Body of pancreas (tissue), 4 donors: ENCODE measurements at places on chromosomes 12 and 14. TPM values are rescaled to one million over a fixed set of nuclear protein-coding genes. Genes with fewer than 3 reads are reported as not detected.

RTL1 gene
- total RNA-seq = 0.26 TPM

DNA sequence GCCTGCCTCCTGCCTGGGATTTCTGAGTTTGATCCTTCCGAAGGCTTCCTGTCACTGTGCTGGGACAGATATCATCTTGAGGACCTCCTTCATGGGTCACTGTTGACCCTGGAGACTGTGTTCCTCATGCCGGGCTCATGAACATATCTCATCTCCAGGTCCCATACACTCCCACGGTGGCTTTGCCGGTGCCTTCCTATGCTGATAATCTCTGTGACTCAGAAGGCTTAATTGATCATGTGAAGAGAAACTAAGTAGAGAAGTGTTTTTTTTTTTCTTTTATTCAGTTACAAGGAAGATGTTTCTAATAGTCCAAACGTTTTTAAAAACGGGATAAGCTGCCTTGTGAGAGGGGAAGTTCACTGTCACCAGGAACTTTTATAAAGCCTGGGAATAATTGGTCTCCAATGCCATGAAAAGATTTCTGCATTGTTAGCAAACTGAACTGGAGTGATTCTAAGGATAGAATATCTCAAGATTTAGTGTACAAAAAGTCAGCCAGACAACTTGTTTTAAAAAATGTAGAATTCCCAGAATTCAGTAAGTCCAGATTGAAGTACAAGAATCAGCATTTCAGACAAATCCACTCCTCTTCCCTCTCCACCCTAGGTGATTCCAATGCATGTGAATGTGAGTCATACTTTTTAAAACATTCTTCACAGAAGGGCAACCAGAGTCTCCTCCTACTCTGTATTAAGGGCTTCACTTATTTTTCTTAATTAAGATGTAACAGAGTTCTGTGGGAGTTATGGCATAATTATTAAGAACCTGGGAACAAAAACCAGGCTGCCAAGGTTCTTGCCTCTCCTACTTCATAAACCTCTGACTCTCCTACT is 139.8 kb upstream of the LGR5 start:
- no peak overlapping the region for H3K4me3 ChIP-seq
- H3K36me3 ChIP-seq = no peaks in the 10 kb centered on the region
- no peak overlapping the region for H3K27ac ChIP-seq
- H3K4me1 ChIP-seq = no peaks in the 10 kb centered on the region

C12orf50 gene
- not detected for total RNA-seq

DNA sequence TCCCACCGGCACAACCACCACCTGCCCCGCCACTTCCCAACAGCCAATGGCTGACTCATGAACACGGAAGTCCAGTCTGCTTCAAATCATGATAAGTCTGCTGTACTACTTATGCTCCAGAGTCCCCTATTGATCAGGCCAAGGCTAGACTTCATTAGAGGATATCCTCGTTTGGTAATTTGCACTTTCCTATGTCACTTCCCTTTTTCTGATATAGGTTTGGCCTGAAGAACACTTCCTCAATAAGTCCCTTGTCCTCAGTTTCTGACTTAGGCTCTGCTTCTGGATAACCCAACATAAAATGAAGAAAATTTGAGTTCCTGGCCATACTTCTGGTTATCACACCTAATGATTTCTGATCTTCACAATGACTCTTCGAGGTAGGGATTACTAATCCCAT is 45.3 kb downstream of the IFNG-AS1 start:
- H3K36me3 ChIP-seq = no peaks in the 10 kb centered on the region
- H3K4me3 ChIP-seq = no peak overlapping the region
- H3K27ac ChIP-seq = no peak overlapping the region
- DNase-seq = no peak
- H3K4me1 ChIP-seq = no peaks in the 10 kb centered on the region
- H3K27me3 ChIP-seq = no peaks in the 10 kb centered on the region

DNA sequence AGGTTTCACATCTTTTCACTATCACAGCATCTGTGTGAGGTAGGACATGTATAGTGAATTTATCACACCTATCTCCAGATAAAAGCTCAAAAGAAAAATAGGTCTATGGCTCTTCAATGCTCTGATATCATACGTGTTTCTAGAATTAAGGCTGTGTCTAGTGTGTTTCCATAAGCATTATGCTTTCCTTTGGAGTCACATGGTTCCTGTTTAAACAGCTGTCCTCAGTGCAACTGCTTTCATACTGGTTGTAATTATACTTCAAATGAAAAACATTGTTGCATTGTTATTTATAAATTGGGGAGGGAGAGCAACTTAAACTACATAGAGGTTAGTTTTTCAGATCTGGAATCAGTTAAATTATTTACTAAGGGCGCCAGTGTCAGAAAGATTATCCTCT is 151.6 kb downstream of the SYT1 start:
- no peak for DNase-seq
- H3K4me3 ChIP-seq = no peak overlapping the region
- H3K36me3 ChIP-seq = no peaks in the 10 kb centered on the region
- H3K27me3 ChIP-seq = no peaks in the 10 kb centered on the region
- H3K4me1 ChIP-seq = no peaks in the 10 kb centered on the region
- H3K27ac ChIP-seq = no peak overlapping the region

PLBD1 gene
- total RNA-seq = 14.5 TPM

GRCh38 chr12:4434706-4435425 is 10.7 kb downstream of the FGF6 start:
- no peaks in the 10 kb centered on the region for H3K27me3 ChIP-seq
- no peaks in the 10 kb centered on the region for H3K4me1 ChIP-seq
- no peaks in the 10 kb centered on the region for H3K36me3 ChIP-seq
- H3K27ac ChIP-seq = no peak overlapping the region
- H3K4me3 ChIP-seq = no peak overlapping the region

- no peaks in the 10 kb centered on the region for H3K4me1 ChIP-seq
- no peaks in the 10 kb centered on the region for H3K36me3 ChIP-seq
- H3K4me3 ChIP-seq = no peak overlapping the region
- H3K27ac ChIP-seq = no peak overlapping the region
Observed at GRCh38 chr12:101940400-101940950, 63.1 kb downstream of the DRAM1 start.

KLHL28 gene
- 5.9 TPM for total RNA-seq

- H3K27me3 ChIP-seq = no peaks in the 10 kb centered on the region
- no peak for DNase-seq
- H3K27ac ChIP-seq = no peak overlapping the region
- peaks cover 3% of the 10 kb centered on the region for H3K4me1 ChIP-seq
- no peaks in the 10 kb centered on the region for H3K36me3 ChIP-seq
Observed at GRCh38 chr14:24351517-24351916, 11.7 kb upstream of the RIPK3 start.

- no peak for DNase-seq
- no peaks in the 10 kb centered on the region for H3K36me3 ChIP-seq
- no peak overlapping the region for H3K27ac ChIP-seq
- H3K4me1 ChIP-seq = peaks cover 7% of the 10 kb centered on the region
Observed at GRCh38 chr14:67650151-67650550, 24.3 kb downstream of the VTI1B start.
